Left renal cortex interstitium (tissue), 4 donors: ENCODE measurements at places on chromosomes 16 and 17.

DNA sequence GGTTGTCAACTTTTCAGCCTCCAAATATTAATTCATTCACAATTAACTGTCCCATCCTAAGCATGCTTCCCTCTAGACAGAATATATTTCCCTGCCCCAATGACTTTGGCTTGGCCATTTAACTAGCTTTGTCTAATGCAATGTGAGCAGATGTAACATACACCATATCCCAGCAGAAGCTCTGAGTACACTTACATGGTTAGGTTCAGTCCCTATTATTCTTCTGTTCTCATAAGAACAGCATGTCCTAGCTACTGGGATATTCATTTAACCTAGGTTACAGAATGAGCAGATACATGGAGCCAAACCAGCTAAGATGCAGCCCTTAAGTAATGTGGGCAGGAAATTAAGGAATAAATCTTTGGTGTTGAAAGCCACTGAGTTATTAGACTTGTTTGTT is 31.8 kb downstream of the MED13 start:
- no peak for DNase-seq

- DNase-seq = no peak
These were observed 470 bp downstream of the MLYCD start for GRCh38 chr16:83899272-83899897.

DNA sequence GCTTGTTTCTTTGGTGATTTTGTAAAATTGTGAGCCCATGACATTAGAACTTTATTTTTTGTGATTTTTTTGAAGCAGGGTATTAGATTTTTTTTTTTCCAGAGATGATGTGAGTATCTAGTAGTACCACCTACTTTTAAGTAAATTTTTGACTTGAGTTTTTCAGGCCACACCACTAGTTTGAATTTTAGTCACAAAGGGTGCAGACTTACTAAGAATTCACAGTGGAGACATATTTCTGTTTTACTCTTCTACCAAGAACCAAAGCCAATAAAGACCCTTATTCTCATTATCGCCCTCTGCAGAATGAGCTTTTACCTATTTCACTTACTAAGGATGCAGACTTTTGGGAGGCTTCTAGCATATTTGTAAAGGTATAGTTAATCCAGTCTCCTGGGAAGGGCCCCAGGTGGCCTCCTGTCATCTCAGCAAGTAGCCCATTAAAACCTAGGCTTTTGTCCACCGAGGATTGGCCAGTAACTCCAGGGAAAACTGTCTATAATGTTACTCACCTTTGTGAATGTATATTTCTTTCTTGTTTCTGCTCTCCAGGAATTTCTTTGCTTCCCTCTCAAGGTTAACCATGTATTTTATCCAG is 30.6 kb downstream of the NLK start:
- DNase-seq = no peak

DNA sequence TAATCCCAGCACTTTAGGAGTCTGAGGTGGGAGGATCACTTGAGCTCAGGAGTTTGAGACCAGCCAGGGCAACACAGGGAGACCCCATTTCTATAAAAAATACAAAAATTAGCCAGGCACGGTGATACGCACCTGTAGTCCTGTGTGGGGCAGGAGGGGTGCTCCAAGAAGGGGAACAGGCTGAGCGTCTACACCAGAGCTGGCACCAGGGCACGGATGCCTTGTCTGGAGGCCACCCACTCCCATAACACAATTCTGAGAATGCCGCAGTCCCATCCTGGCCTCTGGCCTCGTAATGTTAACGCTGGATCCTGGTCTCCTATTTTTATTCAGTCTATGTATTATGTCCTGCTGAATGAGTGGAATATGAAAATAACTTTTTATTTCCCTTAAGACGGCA is 161.3 kb downstream of the WSCD1 start:
- no peak for DNase-seq

DNA sequence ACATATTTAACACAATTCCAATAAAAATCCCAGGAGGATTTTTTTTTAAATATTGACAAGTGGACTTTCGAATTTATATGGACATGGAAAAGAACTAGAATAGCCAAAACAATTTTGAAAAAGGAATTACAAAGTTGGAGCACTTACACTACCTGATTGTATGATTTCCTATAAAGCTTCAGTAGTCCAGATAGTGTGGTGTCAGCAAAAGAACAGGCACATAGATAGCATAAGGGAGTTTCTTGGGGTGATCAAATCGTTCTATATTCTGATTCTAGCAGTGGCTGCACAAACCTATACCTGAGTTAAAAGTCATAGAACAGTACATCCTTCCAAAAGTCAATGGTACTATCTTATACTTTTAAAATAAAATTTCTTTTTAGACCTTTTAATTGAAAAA is 66.4 kb upstream of the CES5A start:
- DNase-seq = no peak

DNA sequence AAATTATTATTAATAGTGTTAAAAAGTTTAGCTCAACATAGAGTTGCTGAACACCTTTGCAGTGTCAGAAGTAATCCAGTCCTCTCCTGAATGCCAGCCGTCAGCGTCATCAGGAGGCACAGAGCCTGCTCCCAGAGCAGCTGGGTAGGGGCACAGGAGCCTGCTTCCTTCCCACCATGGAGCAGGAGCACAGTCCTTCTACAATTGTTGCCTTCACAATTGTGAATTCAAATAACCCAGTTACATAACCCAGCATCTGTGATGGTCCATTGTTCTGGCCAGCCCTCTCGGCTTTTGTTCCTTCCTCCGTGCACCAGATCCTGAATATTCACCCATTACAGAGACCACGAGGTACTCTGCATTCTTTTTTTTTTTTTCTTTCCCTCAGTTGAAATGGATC is 393.9 kb upstream of the MAF start:
- DNase-seq = no peak

DNA sequence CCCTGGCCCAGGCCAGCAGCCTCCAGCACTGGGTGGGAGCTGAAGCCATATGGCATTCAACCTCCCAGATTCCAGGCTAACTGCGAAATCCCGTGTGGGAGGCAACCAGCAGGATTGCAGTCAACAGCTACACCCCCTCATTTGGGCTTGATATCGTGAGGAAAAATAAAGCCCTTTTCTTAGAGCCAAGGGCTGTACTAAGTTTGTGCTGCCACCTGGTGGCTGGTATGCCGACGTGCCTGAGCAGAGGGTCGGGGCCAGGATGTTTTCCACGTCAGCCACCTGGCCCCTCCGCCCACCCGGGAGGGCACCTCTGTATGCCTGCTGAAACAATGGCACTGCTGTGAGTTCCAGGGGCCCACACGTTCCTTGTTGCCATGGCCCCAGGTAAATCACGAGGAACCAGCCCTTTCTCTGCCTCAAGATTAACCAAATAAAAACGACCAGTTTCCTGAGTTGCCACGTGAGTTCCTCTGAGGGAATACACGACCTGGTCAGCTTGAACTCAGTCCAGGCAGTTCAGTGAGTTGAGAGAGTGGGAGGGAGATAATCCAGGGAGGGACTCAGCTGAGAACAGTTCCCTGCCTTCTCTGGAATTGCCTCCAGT is 9.0 kb downstream of the TMEM98 start:
- peak; percentile 71 for DNase-seq

- no peak for DNase-seq
These were observed 250.0 kb downstream of the KATNIP start for GRCh38 chr16:27799896-27800295.

DNA sequence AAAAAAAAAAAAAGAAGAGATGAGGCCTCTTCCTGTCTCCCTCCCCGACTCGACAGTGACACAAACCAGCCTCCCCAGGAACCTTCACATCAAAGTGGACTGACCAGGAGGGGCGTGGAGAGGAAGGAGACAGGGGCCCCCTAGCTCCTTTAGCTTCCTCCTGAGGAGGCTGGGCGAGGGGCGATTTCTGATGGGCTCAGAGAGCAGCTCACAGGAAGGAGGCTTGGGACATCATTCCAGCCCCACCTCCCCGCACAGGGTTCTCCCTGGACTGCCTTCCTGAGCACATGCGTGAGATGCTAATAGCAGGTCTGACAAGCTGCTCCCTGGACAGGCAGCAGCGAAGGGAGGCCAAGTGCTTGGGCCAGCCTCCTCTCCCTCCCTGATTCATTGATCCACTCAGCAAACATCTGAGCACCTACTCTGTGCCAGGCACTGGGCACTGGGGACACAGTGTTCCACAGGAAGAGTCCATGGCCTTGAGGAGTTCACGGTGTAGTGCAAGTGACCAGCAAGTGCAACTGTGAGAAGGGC is 14.4 kb upstream of the DOK4 start:
- no peak for DNase-seq

DNA sequence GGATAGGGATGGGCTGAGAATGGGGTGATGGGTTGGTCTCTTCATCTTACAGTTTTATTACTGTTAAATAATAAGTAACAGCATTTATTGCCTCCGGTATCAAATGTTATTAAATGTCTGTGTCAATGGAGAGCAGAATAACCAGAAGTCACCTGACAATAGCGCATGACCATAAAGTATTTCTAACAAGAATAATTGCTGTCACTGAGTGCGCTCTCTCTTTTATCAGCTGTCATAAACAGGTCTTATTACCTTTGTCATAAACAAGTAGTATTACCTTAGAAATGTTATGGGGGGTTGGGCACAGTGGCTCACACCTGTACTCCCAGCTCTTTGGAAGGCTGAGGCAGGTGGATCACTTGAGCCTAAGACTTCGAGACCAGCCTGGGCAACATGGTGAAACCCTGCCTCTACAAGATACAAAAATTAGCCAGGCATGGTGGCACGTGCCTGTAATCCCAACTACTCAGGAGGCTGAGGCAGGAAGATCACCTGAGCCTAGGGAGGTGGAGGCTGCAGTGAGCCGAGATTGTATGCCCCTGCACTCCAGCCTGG is 120.6 kb downstream of the MAP2K6 start:
- no peak for DNase-seq

- DNase-seq = no peak
These were observed 25.9 kb downstream of the GRIN2C start for GRCh38 chr17:74833501-74834377.

DNA sequence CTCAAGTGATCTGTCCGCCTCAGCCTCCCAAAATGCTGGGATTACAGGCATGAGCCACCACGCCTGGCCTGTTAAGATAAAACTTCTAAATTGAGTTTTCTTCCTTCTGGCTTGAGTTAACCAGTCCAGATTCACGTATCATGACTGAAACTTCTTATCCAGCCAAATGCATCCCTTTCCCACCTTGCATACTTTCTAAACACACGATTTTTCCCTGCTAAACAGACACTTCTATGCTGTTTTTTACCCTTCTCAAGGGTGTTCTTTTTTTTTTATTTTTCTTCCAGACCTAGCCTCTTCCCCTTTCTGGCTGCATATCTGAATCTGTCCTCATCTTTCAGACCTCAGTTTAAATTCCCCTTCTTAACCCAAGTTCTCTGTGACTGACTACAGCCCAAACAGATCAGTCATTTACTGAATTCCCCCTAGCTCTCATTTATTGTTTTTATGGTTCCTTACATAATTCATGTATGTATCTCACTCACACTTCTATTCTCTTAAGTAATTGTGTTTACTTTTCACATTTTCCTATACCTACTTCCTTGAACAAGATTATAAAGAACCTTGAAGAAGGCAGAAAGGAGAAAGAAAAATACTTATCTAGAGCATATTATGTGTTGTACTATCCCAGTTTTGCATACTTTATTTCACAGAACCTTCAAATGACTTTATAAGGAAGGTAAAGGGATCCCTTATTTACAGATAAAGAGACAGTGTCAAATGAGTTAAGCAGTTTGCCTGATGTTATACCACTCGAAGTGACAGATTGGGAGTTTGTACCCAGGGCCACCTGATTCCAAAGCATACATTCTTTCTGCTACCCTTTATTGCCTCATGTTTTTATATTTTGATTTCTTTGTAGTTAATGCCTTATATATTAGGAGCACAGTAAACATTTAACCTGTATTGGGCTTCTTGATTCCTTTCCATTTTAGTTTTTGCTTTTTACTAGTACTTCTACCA is 5.2 kb downstream of the EVI2B start:
- no peak for DNase-seq

DNA sequence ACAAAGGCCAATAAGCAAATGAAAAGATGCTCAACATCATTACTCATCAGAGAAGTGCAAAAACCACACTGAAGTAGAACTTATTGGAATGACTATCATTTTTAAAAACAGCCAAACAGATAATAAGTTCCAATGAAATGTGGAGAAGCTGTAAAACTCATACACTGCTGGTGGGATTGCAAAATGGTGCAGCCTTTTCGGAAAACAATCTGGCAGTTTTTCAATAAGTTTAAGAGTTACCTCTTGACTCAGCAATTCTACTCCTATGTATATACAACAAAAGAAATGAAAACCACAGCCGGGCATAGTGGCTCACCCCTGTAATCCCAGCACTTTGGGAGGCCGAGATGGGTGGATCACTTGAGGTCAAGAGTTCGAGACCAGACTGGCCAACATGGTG is 49.3 kb downstream of the AKAP10 start:
- no peak for DNase-seq

- no peak for DNase-seq
These were observed 45.9 kb upstream of the GNAO1 start for GRCh38 chr16:56145369-56145768.

GRCh38 chr17:40322358-40323315 is 13.7 kb downstream of the RARA start:
- DNase-seq = no peak

GRCh38 chr17:63798572-63799106 is 24.7 kb downstream of the DDX42 start:
- no peak for DNase-seq

DNA sequence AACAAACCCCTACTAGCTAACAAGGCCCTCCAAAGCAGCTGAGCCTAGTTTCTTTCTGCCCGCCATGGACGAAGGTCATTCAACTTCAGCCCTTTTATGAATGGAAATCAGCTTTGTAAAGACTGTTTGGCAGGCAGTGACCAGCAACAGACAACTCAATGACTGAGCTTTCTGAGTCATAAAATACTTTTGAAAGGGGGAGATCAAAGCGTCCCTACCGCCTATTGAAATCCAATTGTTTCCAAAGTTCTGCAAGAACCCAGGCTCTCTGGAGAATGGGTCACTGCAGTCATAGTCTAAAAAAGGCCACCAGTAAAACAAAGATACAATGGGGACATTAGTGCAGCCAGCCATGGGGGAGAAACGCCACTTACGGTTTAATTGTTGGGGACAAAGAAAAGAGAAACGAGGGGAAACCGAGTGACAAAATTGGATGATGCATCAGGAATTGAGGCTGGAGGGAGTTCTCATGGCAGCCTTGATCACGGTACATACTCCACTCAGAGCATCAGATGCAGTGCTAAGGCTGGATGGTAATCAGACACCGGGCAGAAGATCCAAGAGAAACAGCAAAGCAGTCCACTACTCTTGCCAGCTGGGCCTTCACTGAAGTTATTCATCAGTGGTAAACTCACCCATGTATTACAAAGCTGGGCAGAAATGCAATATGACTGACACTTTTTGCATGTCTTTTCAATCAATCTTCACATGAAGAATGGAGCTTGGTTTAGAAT is 9.8 kb downstream of the ADAMTS18 start:
- no peak for DNase-seq

GRCh38 chr16:64882078-64882784 is 239.6 kb downstream of the CDH11 start:
- DNase-seq = no peak

DNA sequence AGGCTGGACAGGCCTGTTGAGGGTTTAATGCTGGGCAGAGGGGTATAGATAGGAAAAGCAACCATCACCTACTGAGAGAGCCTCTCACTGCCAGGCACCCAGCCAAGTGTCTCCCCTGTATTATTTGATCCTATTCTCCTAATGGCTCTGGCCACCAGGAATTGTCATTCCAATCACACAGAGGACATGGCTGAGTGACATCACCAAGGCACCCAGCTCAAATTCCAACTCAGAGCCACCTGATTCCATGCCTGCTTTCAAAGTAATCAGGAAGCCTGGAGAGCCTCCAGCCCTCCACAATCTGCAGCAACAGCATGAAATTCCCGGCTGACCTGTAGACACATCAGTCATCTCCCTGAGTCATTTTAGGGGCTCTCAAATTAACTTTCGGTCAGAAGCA is 368.9 kb upstream of the C16orf82 start:
- DNase-seq = peak; percentile 21
